Activated B cell treated with CpG ODN at 0.5 μM for 24 hours (primary cell): ENCODE measurements at places on chromosomes 5 and 9. TPM values are rescaled to one million over a fixed set of nuclear protein-coding genes. Genes with fewer than 3 reads are reported as not detected.

Gene SLC6A3
- 1.4 and 2.0 TPM in 2 replicates for total RNA-seq

Gene BSPRY
- total RNA-seq, result 1.1 and 1.3 TPM in 2 replicates

Gene JAKMIP2
- 2.0 and 3.1 TPM in 2 replicates for total RNA-seq

Gene ANKRA2
- 17.7 and 22.9 TPM in 2 replicates for total RNA-seq

Gene SAXO1
- total RNA-seq, result 0.02 TPM in 1 of 2 replicates, not detected in the other

Gene FAM169A
- total RNA-seq, result 8.2 TPM in 2 replicates

Gene IRX2
- not detected in 2 replicates for total RNA-seq

Gene DNAJC18
- total RNA-seq, result 9.1 and 9.6 TPM in 2 replicates

Gene C5orf58
- total RNA-seq, result not detected in 2 replicates

Gene PDCD1LG2
- total RNA-seq, result 2.1 and 2.8 TPM in 2 replicates

Gene ORM2
- total RNA-seq, result not detected in 2 replicates

Gene CACFD1
- total RNA-seq, result 13.8 and 15.0 TPM in 2 replicates

Gene OR13C5
- total RNA-seq, result not detected in 2 replicates

DNA sequence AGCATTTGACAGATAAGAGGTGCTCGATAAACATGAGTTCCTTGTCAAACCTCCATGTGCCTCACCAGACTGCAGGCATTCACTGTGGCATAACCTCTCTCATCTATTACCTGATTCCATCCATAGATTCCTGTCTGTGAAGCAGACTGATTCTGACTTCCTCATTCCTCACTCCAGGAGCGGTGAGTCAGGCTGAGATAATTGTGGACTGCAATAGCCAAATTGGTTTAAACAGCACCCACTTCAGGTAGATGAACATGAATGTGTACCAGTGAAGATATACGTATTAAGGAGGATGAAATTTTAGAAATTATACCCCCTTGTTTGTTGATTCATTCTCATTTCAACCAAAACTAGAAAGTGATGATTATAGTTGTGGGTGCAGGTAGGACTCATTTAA is 391.2 kb downstream of the HINT1 start:
- H3K4me3 ChIP-seq, result no peak overlapping the region
- H3K36me3 ChIP-seq, result no peaks in the 10 kb centered on the region
- no peak for DNase-seq
- H3K4me1 ChIP-seq, result no peaks in the 10 kb centered on the region

DNA sequence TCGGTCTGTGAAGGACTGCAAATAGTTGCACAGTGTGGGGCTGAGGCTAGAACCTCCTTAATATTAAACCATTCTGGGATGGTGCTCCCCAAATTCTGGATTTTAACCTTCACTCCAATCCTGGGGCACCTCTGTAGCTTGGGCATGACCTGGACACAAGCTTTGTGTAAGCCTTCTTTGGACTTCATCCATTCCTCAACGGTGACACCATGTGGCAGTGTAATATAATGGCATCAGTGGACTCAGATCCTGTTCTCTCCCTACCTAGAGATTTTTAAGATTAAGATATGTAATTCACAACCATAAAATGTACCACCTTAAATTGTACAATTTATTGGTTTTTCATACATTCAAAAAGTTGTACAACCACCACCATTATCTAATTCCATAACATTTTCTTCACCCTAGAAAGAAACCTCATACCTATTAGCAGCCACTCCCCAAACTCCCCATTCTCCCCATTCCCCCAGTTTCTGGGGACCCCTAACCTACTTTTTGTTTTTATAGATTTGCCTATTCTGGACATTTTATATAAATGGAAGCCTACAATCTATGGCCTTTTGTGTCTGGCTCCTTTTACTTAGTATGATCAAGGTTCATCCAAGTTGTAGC is 4.8 kb upstream of the PLGRKT start:
- H3K4me3 ChIP-seq, result no peak overlapping the region
- no peak for DNase-seq
- no peak overlapping the region for H3K27ac ChIP-seq
- no peaks in the 10 kb centered on the region for H3K27me3 ChIP-seq
- H3K36me3 ChIP-seq, result peaks cover 6% of the 10 kb centered on the region

GRCh38 chr5:51388488-51389287 is 5.4 kb downstream of the ISL1 start:
- no peaks in the 10 kb centered on the region for H3K4me1 ChIP-seq
- no peak overlapping the region for H3K4me3 ChIP-seq
- no peak for DNase-seq
- H3K36me3 ChIP-seq, result no peaks in the 10 kb centered on the region
- no peak overlapping the region for H3K27ac ChIP-seq

DNA sequence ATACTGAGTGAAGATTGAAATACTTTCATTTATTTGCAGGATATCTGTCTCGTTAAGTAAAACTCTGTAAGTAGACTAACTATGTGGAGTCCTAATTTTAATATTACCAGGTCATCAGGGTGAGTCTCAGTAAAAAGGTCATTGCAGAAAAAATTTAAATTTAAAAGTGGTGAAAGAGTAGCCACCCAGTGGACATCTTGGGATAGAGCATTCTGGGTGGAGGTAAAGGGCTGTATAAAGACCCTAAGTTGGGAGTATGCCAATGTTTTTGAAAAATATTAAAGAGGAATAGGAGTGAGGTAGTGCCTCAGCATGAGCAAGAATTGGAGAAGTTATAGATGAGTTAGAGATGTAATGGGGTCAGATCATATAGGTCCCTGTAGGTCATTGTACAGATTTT is 145.5 kb downstream of the HMHB1 start:
- H3K27me3 ChIP-seq, result peaks cover 3% of the 10 kb centered on the region
- no peak overlapping the region for H3K4me3 ChIP-seq
- H3K27ac ChIP-seq, result no peak overlapping the region
- no peak for DNase-seq
- H3K36me3 ChIP-seq, result no peaks in the 10 kb centered on the region
- no peaks in the 10 kb centered on the region for H3K4me1 ChIP-seq

DNA sequence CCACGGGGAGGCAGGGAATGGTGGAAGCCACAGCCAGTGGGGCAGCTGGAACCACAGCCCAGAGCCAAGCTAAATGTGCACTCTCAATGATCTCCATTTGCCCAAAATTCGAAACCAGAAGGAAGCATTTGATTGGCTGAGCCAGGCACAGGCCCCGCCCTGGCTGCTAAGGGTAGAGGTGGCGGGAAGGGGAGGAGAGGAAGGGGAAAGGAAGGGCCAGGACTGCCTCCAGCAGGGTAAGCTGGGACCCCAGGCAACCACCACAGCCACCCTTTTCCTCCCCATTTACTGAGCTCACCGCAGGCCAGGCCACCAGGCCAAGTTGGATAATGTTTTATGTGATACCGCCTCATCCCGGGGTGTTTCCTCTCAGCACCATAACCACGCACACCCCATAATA is 100.3 kb upstream of the RAPGEF1 start:
- H3K4me3 ChIP-seq, result no peak overlapping the region
- DNase-seq, result no peak

DNA sequence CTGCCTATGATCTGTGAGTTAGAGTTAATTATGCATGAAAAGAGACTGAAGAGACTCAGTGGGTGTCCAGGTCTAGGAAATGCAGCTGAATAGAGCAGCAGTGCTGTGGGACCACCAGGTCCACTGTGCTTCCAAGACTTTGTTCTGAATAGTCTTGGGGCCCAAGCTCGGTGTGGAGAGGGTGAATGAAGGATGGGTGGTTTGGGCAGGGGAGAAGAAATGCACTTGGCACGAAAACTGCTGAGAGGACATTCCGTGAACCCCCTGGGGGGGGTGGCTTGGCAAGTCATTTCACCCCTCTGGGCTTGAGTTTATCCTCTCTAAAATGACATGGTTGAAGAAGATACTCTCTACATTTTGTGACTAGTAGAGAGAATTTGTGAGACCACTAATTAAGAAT is 36.0 kb upstream of the GOLPH3 start:
- no peaks in the 10 kb centered on the region for H3K27me3 ChIP-seq
- H3K4me3 ChIP-seq, result no peak overlapping the region
- DNase-seq, result no peak
- peaks cover 22% of the 10 kb centered on the region for H3K4me1 ChIP-seq

DNA sequence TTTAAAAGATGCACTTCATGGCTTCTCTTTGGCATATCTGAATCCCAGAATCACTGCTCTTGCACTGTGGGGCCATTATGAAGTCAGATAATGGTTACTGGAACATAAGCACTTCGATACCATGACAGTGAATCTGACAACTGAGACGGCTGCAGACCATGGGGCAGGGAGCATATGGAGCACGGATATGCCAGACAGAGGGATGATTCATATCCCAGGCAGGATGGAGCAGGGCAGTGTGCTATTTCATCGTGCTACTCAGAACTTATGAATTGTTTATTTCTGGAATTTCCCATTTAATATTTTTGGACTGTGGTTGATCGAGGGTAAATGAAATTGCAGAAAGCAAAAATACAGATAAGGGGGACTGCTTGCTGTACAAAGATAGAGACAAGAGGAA is 145.0 kb downstream of the EGFLAM start:
- peaks cover 12% of the 10 kb centered on the region for H3K27me3 ChIP-seq
- H3K36me3 ChIP-seq, result no peaks in the 10 kb centered on the region
- no peak overlapping the region for H3K4me3 ChIP-seq
- no peaks in the 10 kb centered on the region for H3K4me1 ChIP-seq

- peaks cover 22% of the 10 kb centered on the region for H3K4me1 ChIP-seq
- no peak overlapping the region for H3K4me3 ChIP-seq
- DNase-seq, result no peak
- no peaks in the 10 kb centered on the region for H3K36me3 ChIP-seq
These were observed 6.9 kb upstream of the NIPSNAP3A start for GRCh38 chr9:104740621-104741020.

- H3K27ac ChIP-seq, result no peak overlapping the region
- no peaks in the 10 kb centered on the region for H3K36me3 ChIP-seq
These were observed 972.0 kb downstream of the DTWD2 start for GRCh38 chr5:118016396-118016795.

GRCh38 chr5:116507051-116507537 is 67.5 kb downstream of the SEMA6A start:
- H3K4me3 ChIP-seq, result no peak overlapping the region
- H3K27ac ChIP-seq, result no peak overlapping the region
- no peaks in the 10 kb centered on the region for H3K4me1 ChIP-seq
- peaks cover 2% of the 10 kb centered on the region for H3K36me3 ChIP-seq
- DNase-seq, result no peak

DNA sequence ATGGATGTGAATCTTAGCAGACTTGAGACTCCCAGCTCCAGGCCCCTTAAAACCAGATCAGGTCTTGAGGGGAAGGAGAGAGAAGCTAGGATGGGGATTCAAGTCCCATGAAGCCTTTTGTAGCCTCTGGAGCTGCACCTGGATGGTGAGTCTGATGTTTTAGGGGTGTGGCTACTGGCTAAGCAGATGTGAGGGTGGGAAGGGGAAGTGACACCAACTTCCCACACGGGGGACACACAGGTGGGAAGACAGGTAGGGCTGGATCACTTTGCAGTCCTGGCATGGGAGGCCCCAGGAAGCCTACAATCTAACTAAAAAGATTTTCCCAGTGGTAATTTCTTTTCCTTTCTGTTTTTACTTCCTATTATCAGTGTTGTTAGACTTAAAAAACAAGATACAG is 38.7 kb upstream of the UBAP2 start:
- H3K27ac ChIP-seq, result no peak overlapping the region
- no peaks in the 10 kb centered on the region for H3K36me3 ChIP-seq
- H3K4me1 ChIP-seq, result no peaks in the 10 kb centered on the region

GRCh38 chr5:78667461-78668103 is 19.0 kb upstream of the LHFPL2 start:
- H3K27ac ChIP-seq, result no peak overlapping the region
- no peak for DNase-seq
- H3K36me3 ChIP-seq, result no peaks in the 10 kb centered on the region
- no peaks in the 10 kb centered on the region for H3K27me3 ChIP-seq
- H3K4me1 ChIP-seq, result peaks cover 4% of the 10 kb centered on the region
- H3K4me3 ChIP-seq, result no peak overlapping the region

DNA sequence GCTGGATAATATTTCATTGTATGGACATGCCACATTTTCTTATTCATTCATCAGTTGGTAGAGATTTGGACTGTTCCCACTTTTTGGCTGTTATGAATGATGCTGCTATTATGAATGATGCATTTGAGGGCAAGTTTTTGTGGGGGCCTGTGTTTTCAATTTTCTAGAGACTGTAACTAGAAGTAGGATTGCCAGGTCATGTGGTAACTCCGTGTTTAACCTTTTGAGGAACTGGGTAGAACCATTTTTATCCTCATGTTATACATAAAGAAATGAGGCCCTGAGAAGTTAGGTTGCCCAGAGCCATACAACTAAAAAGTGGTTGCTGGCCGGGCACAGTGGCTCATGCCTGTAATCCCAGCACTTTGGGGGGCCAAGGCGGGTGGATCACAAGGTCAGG is 22.4 kb upstream of the STRBP start:
- no peak overlapping the region for H3K27ac ChIP-seq
- H3K4me3 ChIP-seq, result no peak overlapping the region
- no peak for DNase-seq
- no peaks in the 10 kb centered on the region for H3K27me3 ChIP-seq

DNA sequence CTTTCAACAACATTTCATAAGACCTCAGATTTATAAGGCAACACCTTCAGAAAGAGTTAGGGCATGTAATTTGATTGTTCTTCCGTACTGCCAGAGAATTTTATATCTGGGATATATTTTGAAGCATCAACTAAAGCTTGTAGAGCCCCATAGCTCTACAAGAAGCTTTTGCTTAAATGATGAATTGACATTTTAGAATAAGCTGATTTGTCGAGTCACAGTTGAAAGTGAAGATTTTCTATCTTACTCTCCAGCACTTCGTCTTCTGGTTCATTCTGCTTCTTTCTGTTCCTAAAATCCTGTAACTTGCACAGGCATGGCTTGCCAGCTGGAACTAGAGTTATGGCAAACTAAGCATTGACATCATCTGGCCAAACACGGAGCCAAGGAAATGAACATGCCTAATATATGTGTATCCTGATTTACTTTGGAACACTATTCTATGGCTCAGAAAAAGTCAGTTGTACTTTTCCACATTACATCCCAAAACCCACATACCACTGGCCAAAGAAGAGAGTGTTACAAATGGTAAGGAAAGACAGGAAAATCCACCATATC is 68.6 kb upstream of the MAST4 start:
- no peaks in the 10 kb centered on the region for H3K36me3 ChIP-seq
- no peak for DNase-seq
- peaks cover 5% of the 10 kb centered on the region for H3K4me1 ChIP-seq
- no peak overlapping the region for H3K4me3 ChIP-seq
- no peak overlapping the region for H3K27ac ChIP-seq

- H3K36me3 ChIP-seq, result no peaks in the 10 kb centered on the region
- H3K4me3 ChIP-seq, result no peak overlapping the region
- H3K27ac ChIP-seq, result no peak overlapping the region
- no peak for DNase-seq
- H3K4me1 ChIP-seq, result no peaks in the 10 kb centered on the region
These were observed 156.4 kb upstream of the RUSC2 start for GRCh38 chr9:35333551-35333950.

GRCh38 chr5:148107608-148108007 is 43.8 kb downstream of the SPINK5 start:
- H3K27ac ChIP-seq, result no peak overlapping the region
- DNase-seq, result no peak
- no peaks in the 10 kb centered on the region for H3K36me3 ChIP-seq
- no peak overlapping the region for H3K4me3 ChIP-seq
- no peaks in the 10 kb centered on the region for H3K4me1 ChIP-seq
- no peaks in the 10 kb centered on the region for H3K27me3 ChIP-seq

- no peak for DNase-seq
- H3K4me1 ChIP-seq, result no peaks in the 10 kb centered on the region
- H3K4me3 ChIP-seq, result no peak overlapping the region
- H3K27me3 ChIP-seq, result no peaks in the 10 kb centered on the region
- no peaks in the 10 kb centered on the region for H3K36me3 ChIP-seq
These were observed 170.5 kb downstream of the TRIM36 start for GRCh38 chr5:114999176-114999575.

GRCh38 chr5:75275756-75276155 is 39.1 kb upstream of the ANKRD31 start:
- no peaks in the 10 kb centered on the region for H3K4me1 ChIP-seq
- H3K4me3 ChIP-seq, result no peak overlapping the region
- H3K27me3 ChIP-seq, result peaks cover 4% of the 10 kb centered on the region
- no peaks in the 10 kb centered on the region for H3K36me3 ChIP-seq
- no peak for DNase-seq
